Stimulated activated CD4-positive, alpha-beta T cell treated with anti-CD3 and anti-CD28 coated beads, Interleukin-1b, Interleukin-23, amount 100 ng/mL, for 1 hour (primary cell): ENCODE measurements at places on chromosomes 5 and 9.

DNA sequence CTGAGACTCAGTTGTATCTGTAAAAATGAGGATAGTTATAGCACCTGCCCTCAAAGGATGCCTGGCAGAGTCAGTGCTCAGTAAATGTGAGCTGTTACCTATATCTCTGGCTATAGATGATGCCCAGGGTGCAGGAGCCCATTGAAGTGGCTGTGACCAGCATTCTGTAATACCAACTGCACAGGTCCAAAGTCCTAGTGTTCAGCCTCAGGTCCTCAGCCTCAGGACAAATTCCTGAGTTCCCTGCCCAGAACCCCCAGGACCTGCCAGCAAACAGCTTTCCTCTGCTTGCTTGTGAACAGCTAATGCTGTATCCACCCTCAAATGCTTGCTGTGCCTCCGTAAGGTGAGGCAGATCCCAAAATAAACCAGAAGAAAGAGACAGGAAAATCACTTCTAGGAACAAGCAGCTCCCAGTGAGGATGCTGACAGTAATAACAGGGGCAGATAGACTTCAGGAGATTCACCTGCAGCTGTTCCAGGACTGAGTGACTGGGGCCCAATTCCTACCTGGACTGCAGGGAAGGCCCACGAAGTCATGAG is 80.8 kb downstream of the SIL1 start:
- no peak for DNase-seq

- no peak for DNase-seq
Measured at GRCh38 chr9:129183495-129184218, 5.6 kb upstream of the IER5L start.

GRCh38 chr9:136685790-136686533 is 1.3 kb downstream of the AGPAT2 start:
- DNase-seq: no peak

DNA sequence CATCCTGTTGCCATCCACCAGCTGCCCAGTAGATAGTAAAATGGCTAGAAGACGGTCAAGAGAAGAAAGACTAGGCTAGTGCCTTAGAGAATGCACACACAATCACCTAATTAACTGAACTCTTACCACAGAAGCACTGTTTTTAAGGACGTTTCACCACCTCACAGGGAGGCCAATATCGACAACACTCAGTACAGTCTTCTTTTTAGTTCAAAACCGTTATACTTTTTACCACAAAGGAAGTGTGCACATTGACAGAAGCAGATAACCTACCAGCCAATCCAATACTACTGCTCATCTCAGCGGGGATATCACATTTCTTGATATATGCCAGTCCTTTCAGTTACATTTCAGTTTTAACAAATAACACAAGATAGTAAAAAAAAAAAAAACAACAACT is 122.3 kb downstream of the GNAQ start:
- DNase-seq: no peak

GRCh38 chr5:33231935-33232334 is 208.8 kb upstream of the TARS1 start:
- DNase-seq: no peak

DNA sequence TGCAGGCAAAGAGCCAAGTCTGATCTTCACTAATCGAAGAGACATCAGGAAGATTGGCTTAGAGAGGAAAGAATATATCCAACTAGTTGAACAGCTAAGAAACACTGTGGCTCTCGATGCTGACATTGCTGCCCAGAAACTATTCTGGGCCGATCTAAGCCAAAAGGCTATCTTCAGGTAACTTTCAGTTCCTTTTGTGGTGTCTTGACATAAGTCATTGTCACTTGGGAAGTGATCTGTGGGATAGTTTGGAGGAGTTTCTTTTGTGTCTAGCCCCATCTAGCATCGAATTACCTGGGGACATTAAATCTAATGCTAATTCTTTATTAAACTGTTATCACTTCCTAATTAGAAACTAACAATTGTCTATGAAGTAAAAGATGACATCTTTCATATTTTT is 24.0 kb downstream of the VLDLR start:
- no peak for DNase-seq

- no peak for DNase-seq
Measured at GRCh38 chr5:113237893-113238292, 196.9 kb downstream of the TSSK1B start.
